ENCODE measurements at places on chromosomes 1 and 21.

DNA sequence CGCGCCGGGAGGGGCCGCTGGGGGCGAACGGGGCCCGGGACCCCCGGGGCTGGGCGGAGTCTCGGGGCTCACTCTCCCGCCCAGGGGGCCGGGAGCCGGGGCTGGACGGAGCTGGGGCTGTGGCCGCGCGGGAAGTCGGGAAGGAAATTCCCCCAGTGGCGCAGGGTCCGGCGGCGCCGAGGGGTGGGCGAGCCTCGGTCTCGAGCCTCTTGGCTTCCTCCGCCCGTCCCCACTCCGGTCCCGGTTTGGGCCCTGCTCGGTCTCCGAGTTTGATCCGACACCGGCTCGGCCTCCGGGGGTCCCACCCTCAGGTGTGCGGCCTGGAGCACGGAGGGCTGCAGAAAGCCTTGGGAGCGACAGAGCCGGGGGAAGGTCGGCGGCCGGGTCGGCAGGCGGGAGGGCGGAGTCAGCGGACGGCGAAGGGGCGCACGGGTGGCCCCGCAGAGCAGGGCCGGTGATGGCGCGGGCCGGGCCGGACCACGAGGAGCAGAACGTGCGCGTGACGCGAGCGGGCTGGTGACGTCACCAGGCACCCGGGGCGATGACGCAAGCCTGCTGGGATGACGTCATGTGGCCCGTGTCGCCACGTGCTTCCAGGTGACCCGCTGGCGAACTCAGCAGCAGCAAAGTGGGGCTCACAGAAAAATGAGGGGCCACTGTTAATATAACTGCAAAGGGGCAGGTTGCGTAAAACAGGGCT lies 610 bp upstream of the HES4 start:
- peak; percentile 69 for DNase-seq

DNA sequence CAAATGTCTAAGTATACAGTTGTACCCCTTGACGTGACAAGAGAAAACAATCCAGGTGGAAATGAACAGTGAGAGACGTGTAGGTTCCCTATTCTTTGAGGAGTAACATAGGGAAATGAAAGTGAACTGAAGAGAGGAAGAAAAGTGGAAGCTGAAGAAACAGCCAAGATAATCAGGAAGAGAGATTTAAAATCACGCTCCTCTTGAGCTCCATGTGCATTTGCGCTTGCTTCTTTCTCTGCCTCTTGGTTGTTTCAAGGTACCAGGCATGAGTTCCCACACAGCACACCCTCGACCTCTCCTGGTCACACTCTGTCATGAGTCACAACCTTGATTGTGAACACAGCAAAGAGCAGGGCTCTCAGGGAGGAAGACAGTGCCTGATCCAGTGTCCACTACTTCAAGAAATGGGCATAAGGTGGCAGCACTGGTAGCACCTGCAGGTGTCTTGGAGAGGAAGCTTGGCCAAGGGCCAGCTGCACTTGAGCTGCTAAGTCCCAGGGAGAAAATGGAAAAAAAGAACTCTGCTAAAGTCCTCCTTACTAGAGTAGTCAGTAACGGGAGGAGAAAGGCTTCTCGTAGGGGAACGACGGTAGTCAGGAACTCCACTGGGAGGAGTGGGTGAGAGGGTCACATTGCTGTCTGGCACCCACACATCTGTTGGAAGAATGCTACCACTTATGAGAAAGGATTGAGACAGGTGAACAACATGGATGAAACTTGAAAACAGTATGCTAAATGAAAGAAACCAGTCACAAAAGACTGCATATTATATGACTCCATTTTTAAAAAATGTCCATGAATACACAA lies 18.3 kb upstream of the ARID1A start:
- no peak for DNase-seq

DNA sequence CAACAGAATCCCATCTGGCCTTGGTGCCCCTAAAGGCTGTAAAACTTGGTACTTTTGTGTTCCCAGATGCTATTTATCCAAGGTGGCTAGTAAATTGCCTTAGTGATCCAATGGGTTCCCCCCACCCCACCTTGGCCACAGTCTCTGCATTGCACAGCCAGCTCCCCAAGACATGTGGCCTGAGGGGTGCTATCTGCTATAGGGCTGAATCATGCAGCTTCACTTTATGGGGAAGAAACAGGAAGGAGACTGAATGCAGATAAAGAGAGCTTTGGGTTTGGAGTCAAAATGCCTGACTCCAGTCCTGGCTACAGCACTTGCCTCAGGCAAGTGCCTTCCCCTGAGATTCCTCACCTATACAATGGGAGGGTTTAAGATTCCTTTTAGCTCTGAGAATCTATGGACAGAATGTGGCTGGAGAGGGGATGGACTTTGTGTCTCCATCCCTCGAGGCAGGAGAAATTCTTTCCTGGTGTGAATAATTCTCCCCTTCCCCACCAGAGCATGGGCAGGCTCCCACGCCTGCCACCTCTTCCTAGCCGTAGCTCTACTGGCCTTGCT lies 6.5 kb downstream of the RHEX start:
- DNase-seq: no peak

GRCh38 chr1:225699336-225699735 lies 46.4 kb upstream of the ENAH start:
- DNase-seq: no peak

DNA sequence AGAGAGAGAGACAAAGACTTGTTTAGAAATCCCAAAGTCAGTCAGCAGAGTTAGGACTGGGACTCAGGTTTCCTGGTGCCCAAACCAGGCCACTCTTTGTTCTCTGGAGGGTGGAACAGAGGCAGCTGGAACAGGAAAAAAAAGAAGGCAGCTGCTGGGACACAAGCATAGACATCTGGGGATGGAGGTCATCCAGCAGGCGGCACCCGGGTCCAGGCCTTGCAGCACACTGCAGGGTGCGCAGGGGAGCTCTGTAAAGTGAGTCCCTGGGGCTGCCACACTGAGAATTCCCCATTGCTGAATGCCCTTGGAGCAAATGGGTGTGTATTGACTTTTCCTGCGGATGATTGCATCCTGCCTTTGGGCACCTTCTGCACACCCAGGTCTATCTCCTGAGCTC lies 222.9 kb upstream of the CSF3R start:
- no peak for DNase-seq

DNA sequence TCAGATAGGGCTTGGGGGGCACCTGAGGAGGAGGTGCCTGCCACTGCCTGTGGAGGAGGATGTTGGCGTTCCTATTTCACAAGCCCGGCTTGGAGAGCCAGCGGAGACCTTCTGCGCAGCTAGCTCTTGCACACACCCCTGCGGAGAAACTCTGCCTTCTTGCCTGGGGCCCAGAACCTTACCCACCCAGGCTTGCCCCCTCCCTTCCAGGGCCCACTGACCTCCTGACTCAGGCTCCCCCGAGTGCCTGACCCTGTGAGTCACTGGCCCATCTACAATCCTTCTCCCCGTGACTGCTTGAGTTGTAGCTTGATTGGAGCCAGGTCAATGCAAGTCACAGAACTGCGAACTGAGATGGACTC lies 3.4 kb downstream of the HES2 start:
- no peak for DNase-seq

DNA sequence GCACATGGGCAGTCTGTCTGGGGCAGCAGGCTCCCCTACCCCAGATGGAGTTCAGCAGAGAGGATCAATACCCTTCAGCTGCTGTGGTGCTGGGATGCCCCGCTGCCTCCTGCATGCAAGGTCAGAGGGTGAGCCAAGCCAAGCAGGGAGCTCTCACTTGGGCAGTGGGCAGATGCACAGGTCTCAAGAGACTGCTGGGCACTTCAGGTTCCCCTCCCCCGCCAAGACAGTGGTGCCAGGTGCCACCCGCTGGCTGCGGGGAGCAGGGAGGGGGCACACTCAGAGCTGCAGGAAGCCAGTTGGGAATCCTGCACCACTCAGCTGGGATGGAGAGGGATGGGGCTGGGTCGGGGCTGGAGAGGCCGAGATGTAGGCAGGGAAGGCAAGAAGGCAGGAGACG lies 15.8 kb upstream of the EVA1B start:
- DNase-seq: no peak

- no peak for DNase-seq
Observed at GRCh38 chr1:29380532-29380931, 144.2 kb downstream of the PTPRU start.

- DNase-seq: no peak
Observed at GRCh38 chr21:26288026-26288425, 117.5 kb upstream of the APP start.

DNA sequence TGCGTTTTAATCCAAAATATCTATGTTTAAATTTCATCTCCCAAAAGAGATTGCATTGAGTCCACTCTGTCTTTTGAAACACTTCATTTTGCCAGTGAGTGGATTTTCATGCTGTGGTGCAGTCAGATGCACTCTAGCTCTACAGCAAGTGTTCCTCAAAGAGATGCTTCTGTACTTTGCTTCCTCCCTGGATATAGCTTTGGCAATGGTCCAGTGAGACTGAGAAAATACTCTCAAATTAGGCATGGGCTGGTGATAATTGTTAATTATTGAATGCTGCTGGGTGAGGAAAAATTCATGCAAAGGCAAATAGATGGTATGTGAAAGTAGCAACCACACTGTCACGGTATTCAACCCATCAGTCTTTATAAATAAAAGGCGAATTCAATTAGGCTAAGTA lies 396.9 kb downstream of the ADGRL2 start:
- peak; percentile 34 for DNase-seq

DNA sequence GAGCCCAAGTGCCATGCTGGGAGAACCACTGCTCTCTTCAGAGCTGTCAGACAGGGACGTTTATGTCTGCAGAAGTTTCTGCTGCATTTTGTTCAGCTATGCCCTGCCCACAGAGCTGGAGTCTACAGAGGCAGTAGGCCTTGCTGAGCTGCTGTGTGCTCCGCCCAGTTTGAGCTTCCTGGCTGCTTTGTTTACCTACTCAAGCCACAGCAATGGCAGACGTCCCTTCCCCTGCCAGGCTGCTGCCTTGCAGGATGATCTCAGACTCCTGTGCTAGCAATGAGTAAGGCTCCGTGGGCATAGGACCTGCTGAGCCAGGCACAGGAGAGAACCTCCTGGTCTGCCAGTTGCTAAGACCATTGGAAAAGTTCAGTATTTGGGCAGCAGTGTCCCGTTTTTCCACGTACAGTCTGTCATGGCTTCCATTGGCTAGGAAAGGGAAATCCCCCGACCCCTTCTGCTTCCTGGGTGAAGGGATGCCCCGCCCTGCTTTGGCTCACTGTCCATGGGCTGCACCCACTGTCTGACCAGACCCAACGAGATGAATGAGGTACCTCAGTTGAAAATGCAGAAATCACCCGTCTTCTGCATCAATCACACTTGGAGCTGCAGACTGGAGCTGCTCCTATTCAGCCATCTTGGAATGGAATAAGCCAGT lies 31.9 kb downstream of the CYP4B1 start:
- DNase-seq: no peak

DNA sequence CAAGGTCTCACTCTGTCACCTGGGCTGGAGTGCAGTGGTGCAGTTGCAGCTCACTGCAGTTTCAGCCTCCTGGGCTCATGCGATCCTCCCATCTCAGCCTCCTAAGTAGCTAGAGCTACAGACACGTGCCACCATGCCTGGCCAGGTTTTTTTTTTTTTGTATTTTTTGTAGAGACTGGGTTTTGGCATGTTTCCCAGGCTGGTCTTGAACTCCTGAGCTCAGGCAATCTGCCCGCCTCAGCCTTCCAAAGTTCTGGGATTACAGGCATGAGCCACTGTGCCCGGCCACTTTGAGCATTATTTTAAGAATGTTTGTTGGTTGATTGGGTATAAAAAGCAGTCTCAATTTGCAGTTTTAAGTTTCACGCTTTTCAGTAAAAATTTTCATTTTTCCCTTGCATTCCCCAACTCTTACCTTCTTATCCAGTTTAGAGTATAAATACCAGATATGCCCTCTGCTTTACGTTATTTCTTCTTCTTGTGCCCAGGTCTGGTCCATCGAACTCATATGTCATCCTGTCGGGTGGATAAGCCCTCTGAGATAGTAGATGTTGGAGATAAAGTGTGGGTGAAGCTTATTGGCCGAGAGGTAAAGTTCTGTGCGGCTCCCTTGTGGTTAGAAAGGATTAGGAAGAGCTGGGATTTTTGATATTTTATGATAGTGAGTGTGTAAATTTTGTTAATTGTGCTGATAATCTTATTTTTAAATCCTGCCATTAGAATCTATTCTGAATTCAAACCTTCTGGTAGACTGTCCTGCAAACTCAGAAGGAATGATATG lies 36.0 kb downstream of the FABP3 start:
- DNase-seq: no peak

DNA sequence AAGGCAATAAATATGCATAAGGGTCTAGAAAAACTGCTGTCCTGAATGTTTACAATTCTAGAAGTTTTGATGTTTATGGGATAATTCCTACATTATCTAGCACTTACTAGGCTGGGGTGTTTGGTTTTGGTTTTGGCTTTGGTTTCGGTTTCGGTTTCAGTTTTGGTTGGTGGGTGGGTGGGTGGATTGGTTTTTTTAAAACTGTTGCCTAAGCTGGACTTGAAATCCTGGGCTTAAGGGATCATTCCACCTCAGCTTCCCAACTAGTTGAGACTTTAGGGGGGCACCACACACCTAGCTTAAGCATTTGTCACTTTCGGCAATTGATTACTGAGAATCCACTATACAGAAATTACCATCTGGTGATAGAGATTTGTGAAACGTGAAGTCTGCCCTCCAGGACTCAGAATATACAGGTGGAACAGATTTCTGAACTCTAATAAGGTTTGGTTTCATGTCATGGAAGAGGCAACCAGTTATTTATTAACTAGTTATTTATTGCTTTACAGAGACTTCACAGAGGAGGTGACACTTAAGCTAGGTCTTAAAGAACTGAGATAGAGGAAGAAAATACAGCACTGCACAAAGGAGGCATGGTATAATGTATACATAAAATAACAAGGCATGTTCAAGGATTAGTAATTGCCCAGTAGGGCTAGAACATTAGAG lies 69.6 kb downstream of the PIK3R3 start:
- DNase-seq: no peak

DNA sequence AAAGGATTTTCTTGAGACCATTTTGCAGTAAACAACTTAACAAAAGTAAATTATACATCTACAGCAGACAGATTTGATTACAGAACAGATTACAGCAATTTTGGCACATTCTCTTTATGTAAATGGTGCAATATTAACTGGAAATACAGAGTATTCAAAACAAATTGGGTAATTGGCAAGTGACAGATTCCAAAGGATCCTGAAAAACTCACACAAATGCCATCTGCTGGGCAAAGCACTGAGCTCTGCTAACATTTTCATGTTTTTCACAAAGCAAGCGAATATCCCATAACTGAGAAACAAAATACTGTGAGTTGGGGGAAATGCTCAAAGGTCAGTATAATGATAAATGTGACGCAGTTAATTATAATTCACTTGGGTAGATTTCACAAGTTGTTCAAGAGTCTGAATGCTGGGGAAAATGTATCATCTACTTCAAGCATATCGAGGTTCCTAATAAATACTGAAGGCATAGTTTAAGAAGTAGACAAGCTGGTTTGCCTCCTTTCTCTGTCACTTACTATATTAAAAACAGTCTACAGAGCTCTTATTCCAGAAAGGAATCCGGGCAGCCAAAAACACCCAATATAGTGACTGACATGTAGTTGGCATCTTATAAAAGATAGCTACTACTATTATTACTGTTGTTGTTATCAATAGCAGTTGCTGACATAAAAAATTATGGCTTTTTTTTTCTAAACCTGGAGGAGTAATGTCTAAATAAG lies 75.8 kb upstream of the SDC3 start:
- DNase-seq: no peak
